ENCODE measurements at places on chromosomes 5 and 9.

DNA sequence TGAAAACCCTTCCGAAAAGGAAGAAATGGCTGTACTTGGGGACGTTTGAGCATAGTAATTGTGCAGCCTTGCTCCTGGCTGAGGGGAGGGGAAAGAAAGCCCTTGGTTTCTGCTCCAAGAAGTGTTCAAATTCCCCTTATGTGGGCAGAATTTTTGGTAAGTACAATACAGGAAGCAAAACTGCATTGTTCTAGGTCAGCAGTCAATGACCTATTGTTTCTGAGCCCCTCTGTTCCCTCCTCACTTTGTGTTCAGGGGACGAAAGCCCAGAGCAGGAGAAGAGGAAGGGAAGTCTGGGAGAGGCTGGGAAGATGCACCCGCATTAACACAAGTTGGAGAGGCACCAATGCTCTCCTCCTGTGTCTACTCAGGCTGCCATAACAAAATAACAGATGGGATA lies 11.9 kb downstream of the BASP1 start:
- DNase-seq = no peak
- H3K4me1 ChIP-seq = no peaks in the 10 kb centered on the region
- no peak overlapping the region for H3K4me3 ChIP-seq
- peaks cover 3% of the 10 kb centered on the region for H3K36me3 ChIP-seq
- no peak overlapping the region for H3K27ac ChIP-seq

DNA sequence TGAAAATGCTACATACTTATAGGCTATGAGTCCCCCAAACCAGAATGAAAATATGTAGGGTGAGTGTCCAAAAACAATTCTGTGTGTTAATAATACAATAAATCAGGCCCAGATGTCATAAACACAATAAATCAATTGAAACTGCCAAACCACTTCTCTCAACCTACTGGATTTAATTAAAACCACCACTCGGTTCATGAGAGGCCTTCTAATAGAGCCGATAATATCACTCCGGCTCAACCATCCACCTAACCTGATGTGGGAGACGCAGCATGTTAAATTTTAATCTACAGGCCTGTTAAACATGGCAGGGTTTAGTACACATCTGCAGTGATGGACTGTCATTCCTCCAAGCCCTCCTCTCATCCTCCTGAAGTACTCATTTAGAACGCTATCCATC lies 734.5 kb upstream of the ZNF608 start:
- no peak for DNase-seq
- no peaks in the 10 kb centered on the region for H3K4me1 ChIP-seq
- H3K27me3 ChIP-seq = no peaks in the 10 kb centered on the region
- no peak overlapping the region for H3K27ac ChIP-seq
- H3K36me3 ChIP-seq = no peaks in the 10 kb centered on the region
- H3K4me3 ChIP-seq = no peak overlapping the region

DNA sequence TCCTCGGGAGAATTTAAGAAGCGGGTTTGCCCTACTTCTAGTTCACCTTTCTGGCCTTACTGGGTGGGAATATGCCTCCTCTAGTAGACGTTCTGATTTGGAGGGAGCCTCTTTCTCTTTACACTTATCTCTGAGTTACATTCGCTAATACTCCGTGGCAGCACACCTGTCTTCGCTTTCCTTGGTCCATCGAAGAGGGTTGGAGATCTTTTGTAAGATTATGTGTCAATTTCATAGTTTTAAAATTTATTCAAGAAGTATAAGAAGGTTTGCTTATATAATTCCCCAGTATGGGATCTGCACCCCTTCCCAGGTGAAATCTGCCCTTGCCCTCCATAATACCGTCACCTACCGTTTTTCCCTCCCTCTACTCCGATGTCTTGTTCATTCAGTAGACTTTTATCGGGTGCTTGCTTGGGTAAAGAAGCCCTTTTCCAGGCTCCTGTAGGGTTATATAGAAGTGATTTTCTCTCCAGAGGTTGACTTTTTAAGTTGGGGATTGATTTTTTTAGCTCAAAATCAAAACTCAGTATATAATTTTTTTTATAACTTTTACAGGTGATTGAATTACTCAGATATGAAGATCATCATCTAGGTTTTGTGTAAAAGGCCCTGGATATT lies 1.1 kb downstream of the GPBP1 start:
- peaks cover 60% of the 10 kb centered on the region for H3K36me3 ChIP-seq
- H3K4me3 ChIP-seq = peak overlapping the region; percentile 91
- DNase-seq = no peak
- peak overlapping the region; percentile 94 for H3K27ac ChIP-seq
- H3K4me1 ChIP-seq = peaks cover 52% of the 10 kb centered on the region

DNA sequence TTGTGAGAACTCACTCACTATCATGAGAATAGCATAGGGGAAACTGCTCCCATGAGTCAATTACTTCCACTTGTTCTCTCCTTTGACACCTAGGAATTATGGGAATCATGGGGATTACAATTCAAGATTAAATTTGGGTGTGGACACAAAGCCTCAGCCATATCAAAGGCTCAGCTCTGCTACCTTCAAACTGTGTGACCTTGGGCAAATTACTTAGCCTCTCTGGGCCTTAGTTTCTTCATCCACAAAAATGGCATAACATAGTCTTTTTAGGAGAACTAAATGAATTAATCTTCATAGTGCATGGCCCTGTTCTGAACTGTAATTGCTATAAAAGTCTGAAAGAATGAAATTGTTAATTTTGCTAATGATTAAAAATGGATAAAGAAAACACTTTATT lies 18.3 kb upstream of the CARTPT start:
- peaks cover 22% of the 10 kb centered on the region for H3K27me3 ChIP-seq
- H3K27ac ChIP-seq = no peak overlapping the region
- no peaks in the 10 kb centered on the region for H3K36me3 ChIP-seq

GRCh38 chr5:177486256-177486655 lies 11.1 kb downstream of the PDLIM7 start:
- no peaks in the 10 kb centered on the region for H3K4me1 ChIP-seq
- no peak overlapping the region for H3K27ac ChIP-seq
- DNase-seq = no peak
- peaks cover 4% of the 10 kb centered on the region for H3K36me3 ChIP-seq
- H3K4me3 ChIP-seq = no peak overlapping the region

DNA sequence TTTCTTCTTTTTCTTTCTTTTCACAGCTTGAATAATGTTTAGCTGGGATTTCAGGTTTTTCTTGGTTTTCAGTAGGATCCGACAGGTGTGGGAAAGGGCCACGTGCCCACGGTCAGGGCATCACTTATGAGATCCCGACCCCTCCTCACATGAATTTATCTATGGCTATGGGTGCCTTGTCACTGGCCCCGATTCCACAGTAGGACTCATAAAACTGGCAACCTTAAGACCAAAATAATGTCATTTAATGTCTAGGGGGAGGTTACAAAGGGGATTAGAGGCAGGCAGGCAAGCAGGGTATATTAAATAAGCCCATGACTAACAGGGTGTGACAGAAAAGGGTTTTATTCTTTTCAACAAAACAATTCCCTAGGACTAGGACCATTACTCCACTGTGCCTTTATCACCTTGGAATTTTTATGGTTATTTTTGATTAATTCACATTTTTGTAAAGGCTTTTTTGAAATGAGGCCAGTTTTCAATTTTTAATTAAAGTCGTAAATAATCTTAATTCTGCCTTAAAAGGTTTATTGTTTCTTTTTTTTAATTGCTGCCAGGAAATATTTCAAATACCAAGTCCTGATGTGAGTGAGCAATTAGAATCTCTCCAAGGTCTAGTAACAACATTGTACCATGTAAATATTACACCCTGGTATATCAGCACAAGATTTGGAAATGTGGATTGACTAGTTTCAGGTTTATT lies 370.4 kb downstream of the GLIS3 start:
- H3K27ac ChIP-seq = no peak overlapping the region
- H3K4me3 ChIP-seq = no peak overlapping the region
- no peaks in the 10 kb centered on the region for H3K36me3 ChIP-seq
- DNase-seq = no peak
- peaks cover 26% of the 10 kb centered on the region for H3K27me3 ChIP-seq
- no peaks in the 10 kb centered on the region for H3K4me1 ChIP-seq

DNA sequence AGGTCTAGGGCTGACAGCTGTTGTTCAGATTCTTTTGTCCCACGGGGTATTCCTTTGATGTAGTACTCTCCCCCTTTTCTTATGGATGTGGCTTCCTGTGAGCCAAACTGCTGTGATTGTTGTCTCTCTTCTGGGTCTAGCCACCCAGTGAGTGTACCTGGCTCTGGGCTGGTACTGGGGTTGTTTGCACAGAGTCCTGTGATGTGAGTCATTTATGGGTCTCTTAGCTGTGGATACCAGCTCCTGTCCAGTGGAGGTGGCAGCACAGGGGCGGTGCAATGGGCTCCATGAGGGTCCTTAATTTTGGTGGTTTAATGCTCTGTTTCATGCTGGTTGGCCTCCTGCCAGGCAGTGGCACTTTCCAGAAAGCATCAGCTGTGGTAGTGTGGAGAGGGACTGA lies 161.3 kb downstream of the CAVIN4 start:
- no peaks in the 10 kb centered on the region for H3K27me3 ChIP-seq
- H3K4me3 ChIP-seq = no peak overlapping the region
- H3K4me1 ChIP-seq = no peaks in the 10 kb centered on the region
- H3K36me3 ChIP-seq = peaks cover 2% of the 10 kb centered on the region
- H3K27ac ChIP-seq = no peak overlapping the region

GRCh38 chr5:96339862-96340261 lies 93.2 kb downstream of the PCSK1 start:
- peaks cover 15% of the 10 kb centered on the region for H3K27me3 ChIP-seq
- no peaks in the 10 kb centered on the region for H3K4me1 ChIP-seq
- H3K36me3 ChIP-seq = no peaks in the 10 kb centered on the region
- no peak for DNase-seq
- H3K27ac ChIP-seq = no peak overlapping the region
- H3K4me3 ChIP-seq = no peak overlapping the region

- H3K4me1 ChIP-seq = no peaks in the 10 kb centered on the region
- DNase-seq = no peak
- H3K27me3 ChIP-seq = peaks cover 32% of the 10 kb centered on the region
- no peak overlapping the region for H3K4me3 ChIP-seq
- H3K36me3 ChIP-seq = no peaks in the 10 kb centered on the region
Measured at GRCh38 chr5:137129886-137130680, 369.0 kb downstream of the SPOCK1 start.

DNA sequence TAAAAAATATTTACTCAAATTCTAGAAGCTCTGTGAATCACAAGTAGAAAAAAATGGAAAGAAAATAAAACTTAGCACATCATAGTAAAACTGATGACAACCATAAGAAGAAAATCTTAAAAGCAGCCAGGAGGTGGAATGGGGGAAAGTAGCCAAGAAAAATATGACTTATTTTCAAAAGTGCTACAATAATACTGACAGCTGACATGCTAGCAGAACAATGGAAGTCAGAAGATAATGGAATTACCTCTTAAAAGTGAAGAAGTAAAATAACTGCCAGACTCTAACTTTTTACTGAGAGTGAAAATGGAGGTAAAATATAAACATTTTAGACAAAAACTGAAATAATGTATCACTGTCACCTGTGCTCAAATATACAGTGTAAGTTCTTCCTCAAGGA lies 532.2 kb upstream of the SGCD start:
- peaks cover 6% of the 10 kb centered on the region for H3K36me3 ChIP-seq
- H3K27ac ChIP-seq = no peak overlapping the region
- no peak for DNase-seq
- no peaks in the 10 kb centered on the region for H3K4me1 ChIP-seq

- H3K4me1 ChIP-seq = no peaks in the 10 kb centered on the region
Measured at GRCh38 chr9:97820373-97820772, 32.7 kb upstream of the FOXE1 start.

GRCh38 chr5:138809391-138809790 lies 56.2 kb downstream of the CTNNA1 start:
- H3K27ac ChIP-seq = no peak overlapping the region
- no peak overlapping the region for H3K4me3 ChIP-seq
- no peak for DNase-seq
- peaks cover 6% of the 10 kb centered on the region for H3K4me1 ChIP-seq

DNA sequence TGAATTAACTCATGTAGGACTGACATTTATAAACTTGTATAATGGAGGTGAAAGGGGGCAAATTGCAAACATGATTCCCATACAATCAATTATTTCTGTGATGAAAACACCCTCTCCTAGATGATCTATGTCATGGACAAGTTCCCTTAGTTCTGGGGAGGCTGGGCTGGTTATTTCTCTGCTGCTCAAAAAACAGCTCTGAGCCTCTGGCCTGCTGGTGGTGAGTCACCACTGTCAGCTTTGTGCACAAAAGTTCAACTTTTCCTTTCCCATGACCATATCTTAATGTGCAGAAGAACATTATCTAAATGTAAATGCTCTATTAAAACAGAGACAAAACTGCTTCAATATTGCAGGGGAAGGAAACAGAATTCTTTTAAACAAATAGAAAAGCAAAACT lies 85.0 kb downstream of the HMHB1 start:
- no peak overlapping the region for H3K27ac ChIP-seq
- H3K4me1 ChIP-seq = peaks cover 5% of the 10 kb centered on the region
- H3K27me3 ChIP-seq = peaks cover 19% of the 10 kb centered on the region

- H3K4me1 ChIP-seq = no peaks in the 10 kb centered on the region
- DNase-seq = no peak
- no peaks in the 10 kb centered on the region for H3K27me3 ChIP-seq
- H3K27ac ChIP-seq = no peak overlapping the region
- no peak overlapping the region for H3K4me3 ChIP-seq
Measured at GRCh38 chr5:93330506-93330905, 250.5 kb downstream of the NR2F1-AS1 start.

DNA sequence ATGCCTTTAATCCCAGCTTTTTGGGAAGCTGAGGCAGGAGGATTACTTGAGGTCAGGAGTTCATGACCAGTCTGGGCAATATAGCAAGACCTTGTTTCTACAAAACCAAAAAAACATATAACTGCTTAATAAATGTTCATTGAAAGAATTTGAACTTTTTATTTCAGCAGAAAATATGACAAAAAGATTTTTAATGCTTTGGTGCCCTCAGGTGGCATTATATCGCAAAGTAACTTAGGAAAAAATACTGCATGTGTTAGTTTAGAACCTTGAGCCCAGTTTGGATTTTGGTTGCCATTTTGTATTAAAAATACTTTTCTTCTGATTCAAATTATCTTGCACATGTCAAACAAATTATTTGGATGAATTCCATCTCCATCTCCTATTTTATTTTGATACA lies 103.2 kb downstream of the GPBP1 start:
- H3K4me3 ChIP-seq = no peak overlapping the region
- DNase-seq = no peak
- H3K4me1 ChIP-seq = no peaks in the 10 kb centered on the region
- H3K27ac ChIP-seq = no peak overlapping the region
- no peaks in the 10 kb centered on the region for H3K36me3 ChIP-seq

DNA sequence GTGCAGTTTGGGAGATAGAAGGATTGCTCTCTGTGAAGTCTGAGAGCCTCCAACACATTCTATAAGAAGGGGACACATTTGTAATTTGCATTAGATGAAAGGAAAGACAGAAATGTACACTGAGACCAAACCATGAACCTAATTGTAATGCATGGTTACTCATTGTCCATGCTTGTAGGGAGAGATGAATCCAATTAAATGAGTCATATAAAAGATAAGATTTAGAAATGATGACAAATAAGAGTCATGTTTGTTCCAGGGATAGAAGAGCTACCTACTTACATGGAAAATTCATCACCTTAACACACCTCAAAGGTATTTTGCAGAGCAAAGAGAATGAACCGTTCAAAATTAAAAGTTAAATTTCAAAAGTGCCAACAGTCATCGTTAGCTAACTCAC lies 85.1 kb downstream of the FBXL7 start:
- H3K4me3 ChIP-seq = no peak overlapping the region
- no peak for DNase-seq
- H3K36me3 ChIP-seq = no peaks in the 10 kb centered on the region
- no peaks in the 10 kb centered on the region for H3K4me1 ChIP-seq
- no peak overlapping the region for H3K27ac ChIP-seq

- no peak overlapping the region for H3K27ac ChIP-seq
- no peak overlapping the region for H3K4me3 ChIP-seq
- H3K4me1 ChIP-seq = no peaks in the 10 kb centered on the region
Measured at GRCh38 chr5:72347801-72348308, 27.7 kb downstream of the PTCD2 start.
